ENCODE measurements at places on chromosomes 11 and 22.
A peak's percentile ranks its signal among the peaks of the same experiment; 100 is the strongest.

DNA sequence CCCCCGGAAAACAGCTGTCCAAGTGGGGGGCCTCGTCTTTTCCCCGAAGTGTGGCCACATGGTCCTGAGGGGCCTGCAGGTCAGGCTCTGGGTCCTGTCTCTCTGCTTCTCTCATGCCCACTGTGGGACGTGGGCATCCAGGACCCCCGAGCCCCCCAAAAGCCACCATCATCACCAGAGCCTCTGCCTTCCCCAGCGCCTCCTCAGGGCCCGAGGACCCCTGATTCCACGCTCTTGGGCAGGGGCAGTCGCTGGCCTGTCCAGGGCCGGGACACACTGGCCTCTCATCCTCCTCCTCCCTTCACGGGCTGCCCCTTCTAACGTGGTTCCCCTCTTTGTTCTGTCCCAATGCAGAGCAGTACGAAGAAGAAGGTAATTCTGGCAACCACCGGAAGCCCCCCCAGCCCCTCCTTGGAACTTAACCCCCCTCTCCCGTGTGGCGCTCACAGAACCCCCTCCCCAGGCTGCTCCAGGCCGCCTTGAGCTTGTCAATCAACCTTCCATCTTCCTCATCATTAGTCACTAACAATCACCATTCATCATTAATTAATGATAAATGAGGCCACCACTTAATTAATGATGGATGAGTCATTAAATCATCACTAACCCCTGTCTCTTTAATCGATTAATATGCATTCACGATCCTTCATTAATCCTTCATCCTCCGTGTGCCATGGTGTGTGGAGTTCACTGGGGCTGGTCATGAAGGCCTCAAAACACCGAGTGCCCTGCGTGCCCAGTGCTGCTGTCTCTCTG, 3.9 kb downstream of the TNNT3 start:
- no peak for DNase-seq

DNA sequence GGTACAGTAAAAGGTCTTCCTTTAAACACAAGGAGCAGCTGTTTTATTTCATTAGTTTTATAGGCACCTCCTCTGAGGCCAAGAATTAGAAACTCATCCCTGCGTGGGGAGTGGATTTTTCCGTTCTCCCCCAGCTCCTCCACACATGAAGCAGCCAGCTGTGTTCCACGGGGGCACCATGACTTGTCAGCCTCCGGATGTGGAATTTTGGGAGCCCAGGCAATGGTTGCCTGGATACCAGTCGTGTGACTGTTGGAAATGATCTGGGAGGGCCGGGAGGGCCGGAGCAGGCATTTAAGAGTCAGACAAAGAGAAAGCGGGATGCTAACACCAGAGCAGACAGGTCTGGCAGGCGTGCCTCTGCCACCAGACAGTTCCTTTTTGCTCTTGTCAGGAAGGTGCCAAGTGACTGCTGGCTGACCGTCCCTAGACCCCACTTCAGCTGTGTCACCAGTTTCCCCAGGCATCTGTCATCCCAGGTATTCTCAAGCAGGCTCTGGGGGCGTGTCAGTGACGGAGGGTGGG, 15.9 kb upstream of the CDC42EP2 start:
- DNase-seq = no peak

DNA sequence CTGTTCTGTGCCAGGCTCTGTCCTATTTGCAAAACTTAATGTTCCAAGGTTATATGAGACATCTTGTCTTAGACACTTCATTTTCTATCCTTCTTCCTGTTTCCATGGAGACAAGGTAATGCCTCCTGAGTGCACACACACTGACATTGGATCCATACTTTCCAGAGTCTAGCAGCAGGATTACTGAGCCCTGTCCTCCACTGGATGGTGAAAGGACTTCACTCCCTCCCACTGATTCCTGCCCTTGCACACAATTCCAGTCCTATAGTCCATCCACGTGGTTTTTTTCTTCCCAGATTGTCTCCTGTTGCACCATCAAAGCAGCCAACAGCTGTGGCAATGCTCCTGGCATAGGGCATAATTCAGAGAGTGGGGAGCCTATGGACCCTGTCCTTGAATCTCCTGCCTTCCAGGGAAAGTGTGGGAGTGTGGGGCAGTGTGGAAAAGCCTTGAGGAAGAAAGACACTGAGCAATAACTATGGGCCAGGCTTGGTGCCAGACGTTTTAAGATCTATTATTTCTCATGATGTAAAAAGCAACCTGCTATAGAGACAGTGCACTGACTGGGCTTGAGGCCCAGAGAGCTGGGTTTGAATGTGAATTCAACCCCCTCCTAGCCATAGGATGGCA, 31.3 kb downstream of the SERPINH1 start:
- DNase-seq = no peak

GRCh38 chr11:103051981-103052380, 40.0 kb downstream of the DCUN1D5 start:
- DNase-seq = no peak

GRCh38 chr11:48001438-48002021, 21.2 kb downstream of the PTPRJ start:
- peak; percentile 95 for DNase-seq

- DNase-seq = no peak
Observed at GRCh38 chr11:114892381-114893197, 214.3 kb downstream of the NXPE2 start.

DNA sequence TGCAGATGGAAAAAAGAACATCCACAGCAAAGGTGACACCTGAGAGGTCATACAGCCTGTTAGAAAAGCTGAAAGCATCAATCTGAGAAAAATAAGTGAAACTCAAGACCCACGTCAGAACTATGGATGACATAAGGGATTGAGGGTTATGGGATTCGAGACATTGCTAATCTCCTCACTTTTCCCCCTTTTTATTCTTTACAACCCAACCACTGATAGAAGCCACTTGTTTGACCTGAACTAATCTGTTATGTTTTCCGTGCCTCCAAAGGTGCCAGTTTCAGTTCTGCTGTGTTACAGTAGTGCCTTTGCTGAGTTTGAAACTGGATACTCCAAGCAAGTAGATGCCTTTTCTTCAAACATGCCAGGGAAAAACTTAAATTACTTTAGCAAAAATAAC, 16.9 kb upstream of the SESN3 start:
- no peak for DNase-seq

DNA sequence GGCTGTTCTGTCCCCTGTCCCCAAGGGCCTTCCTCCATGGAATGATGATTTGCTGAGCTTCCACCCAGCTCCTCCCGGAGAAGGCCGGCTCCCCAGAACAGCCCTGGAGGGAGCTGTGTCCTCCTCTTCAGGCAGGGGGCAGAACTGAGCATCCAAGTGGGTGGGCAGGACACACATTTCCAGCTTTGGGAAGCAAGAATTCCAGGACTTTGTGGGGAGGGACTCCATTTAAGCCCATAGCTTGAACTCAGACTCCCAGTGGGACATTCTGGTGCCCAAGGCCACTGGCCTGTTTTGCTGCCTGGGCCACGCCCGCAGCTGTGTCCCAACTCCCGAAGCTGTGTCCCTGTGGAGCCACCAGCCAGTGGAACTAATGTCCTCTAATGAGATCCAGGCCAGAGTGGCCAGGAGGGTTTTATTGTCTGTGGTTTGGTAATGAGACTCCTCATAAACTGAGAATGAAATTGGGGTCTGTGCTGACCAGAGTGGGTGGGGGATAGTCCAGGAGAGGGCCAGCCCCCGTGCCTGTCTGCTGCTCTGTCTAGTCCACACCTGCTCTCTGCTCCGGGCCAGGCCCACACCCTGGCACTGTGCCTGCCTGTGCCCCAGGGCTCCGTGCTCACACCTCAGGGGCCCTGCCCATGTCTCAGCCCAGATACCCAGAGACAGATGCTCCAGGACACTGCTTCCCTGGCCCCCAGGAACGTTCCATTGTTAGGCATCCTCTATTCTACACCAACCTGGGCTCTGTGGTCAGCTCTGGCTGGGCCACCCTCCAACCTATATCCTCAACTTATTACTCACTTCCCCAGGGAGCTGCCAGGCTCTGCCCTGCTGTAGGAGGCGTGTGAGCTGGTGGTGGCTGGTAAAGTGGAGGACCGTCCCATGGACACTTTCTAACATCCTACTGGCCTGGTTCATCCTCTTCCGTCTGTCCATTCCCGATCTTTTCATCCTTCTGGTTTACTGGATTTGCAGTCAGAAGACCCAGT, 7.6 kb downstream of the NECTIN1 start:
- DNase-seq = no peak

DNA sequence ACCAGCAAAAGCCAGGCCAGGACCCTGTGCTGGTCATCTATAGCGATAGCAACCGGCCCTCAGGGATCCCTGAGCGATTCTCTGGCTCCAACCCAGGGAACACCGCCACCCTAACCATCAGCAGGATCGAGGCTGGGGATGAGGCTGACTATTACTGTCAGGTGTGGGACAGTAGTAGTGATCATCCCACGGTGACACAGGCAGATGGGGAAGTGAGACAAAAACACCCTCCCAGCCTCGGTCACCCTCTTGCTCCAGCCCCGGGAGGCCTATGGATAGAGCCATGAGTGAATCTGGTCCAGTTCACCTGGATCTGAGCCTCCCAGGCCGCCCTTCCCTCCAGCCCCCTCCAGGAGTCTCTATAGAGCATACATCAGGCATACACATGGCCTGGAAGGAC, 115.2 kb upstream of the IGLL5 start:
- DNase-seq = no peak
